CD4-positive, alpha-beta memory T cell (primary cell): ENCODE measurements at places on chromosomes 7 and 10. TPM values are rescaled to one million over a fixed set of nuclear protein-coding genes. Genes with fewer than 3 reads are reported as not detected.

Gene UFSP1
- 0.34 TPM for polyA plus RNA-seq

Gene HSPA12A
- 0.14 TPM for polyA plus RNA-seq

Gene SEC61A2
- polyA plus RNA-seq: 2.0 TPM

Gene POM121C
- polyA plus RNA-seq: 4.2 TPM

Gene CCDC3
- not detected for polyA plus RNA-seq

Gene MOGAT3
- polyA plus RNA-seq: not detected

Gene ABCB4
- polyA plus RNA-seq: not detected

Gene RBAK
- polyA plus RNA-seq: 6.8 TPM

Gene CPVL
- 0.61 TPM for polyA plus RNA-seq

Gene MMD2
- not detected for polyA plus RNA-seq

Gene SFTPD
- polyA plus RNA-seq: not detected

Gene EGFR
- not detected for polyA plus RNA-seq

Gene GSTO1
- polyA plus RNA-seq: 207 TPM

Gene MMP21
- polyA plus RNA-seq: not detected

Gene ATXN7L1
- 24.8 TPM for polyA plus RNA-seq

Gene PILRA
- polyA plus RNA-seq: 0.32 TPM

Gene KIF11
- polyA plus RNA-seq: 0.87 TPM

Gene TEX36
- not detected for polyA plus RNA-seq

Gene AGMO
- polyA plus RNA-seq: not detected

Gene CYP2C9
- not detected for polyA plus RNA-seq

Gene CALD1
- polyA plus RNA-seq: 0.13 TPM

Gene SORBS1
- not detected for polyA plus RNA-seq

Gene CACNA2D1
- not detected for polyA plus RNA-seq

Gene ZNF467
- 1.2 TPM for polyA plus RNA-seq

Gene MACC1
- 0.05 TPM for polyA plus RNA-seq

Gene VENTX
- not detected for polyA plus RNA-seq

Gene CFAP69
- polyA plus RNA-seq: not detected

Gene CALHM2
- 40.3 TPM for polyA plus RNA-seq

Gene HOXA10
- not detected for polyA plus RNA-seq

Gene NIPSNAP2
- polyA plus RNA-seq: 43.0 TPM

Gene CYP2C8
- polyA plus RNA-seq: not detected

Gene VWC2
- not detected for polyA plus RNA-seq

Gene CXCL12
- polyA plus RNA-seq: not detected

Gene EMX2
- not detected for polyA plus RNA-seq

Gene SSC4D
- polyA plus RNA-seq: 0.31 TPM

Gene EEPD1
- polyA plus RNA-seq: 63.0 TPM

Gene SEMA3E
- polyA plus RNA-seq: not detected

Gene LGI1
- polyA plus RNA-seq: not detected

Gene PARP12
- polyA plus RNA-seq: 41.3 TPM

Gene HTRA1
- polyA plus RNA-seq: 0.21 TPM

Gene VPS26A
- polyA plus RNA-seq: 34.7 TPM

Gene NXPH1
- not detected for polyA plus RNA-seq
